ENCODE measurements at places on chromosomes 12 and 14.

DNA sequence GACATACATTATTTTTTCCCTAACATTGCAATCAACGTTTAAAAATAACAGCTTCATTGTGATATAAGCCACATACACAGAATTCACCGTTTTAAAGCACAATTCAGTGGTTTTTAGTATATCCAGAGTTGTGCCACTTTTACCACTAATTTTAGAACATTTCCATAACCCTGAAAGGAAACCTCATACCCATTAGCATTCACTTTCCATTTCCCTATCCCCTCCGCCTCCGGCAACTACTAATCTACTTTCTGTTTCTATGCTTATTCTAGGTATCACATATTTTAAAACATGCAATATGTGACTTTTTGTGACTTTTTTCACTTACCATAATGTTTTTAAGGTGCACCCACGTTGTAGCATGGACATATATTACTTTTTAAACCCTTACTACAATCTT is 55.6 kb upstream of the ISM2 start:
- no peak for DNase-seq

- no peak for DNase-seq
These were observed 10.5 kb upstream of the OR10P1 start for GRCh38 chr12:55626154-55626553.

- no peak for DNase-seq
These were observed 53.4 kb downstream of the PLBD1 start for GRCh38 chr12:14514154-14514842.

GRCh38 chr14:21090940-21091663 is 7.4 kb downstream of the ZNF219 start:
- DNase-seq: no peak

DNA sequence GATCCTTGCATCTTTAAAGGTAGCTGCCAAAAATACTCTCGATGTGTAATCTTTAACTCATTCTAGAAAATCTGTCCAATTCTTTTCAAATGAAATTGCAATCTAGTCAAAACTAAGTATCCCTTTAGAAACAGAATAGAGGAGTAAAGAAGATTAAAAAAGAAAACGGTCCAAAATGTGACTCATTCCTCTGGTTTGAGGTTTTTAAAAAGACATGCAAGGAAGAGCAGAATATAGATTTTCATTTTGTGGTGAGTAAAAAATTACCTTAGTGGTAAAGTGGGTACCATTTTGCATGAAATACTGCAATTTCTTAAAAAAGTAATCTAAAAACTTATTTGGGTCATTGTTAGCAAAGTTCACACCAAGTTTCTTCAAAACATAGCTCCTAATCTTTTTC is 108.4 kb downstream of the BRMS1L start:
- DNase-seq: no peak

DNA sequence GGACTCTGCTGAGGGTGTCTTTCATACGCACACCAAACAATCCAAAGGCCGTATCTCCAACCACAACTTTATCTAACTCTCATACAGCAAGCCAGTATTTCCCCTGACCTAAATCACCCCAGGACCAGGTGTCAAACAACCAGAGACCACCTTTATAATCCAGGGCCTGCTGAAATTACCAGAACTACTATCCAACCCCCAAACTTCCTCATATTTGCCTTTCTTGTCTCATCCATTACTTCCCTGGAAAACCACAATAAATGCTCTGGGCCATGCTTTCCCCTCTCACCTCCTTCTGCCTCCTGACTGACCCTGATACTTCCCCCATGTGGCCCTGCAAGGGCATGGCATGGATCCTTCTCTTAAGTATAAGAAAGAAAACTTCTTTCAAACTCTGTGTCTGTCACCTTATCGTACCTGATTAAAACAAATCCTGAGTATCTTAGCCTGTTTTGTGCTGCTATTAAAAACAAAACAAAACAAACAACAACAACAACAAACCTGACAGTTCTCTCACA is 44.7 kb upstream of the CRACR2A start:
- DNase-seq: no peak

DNA sequence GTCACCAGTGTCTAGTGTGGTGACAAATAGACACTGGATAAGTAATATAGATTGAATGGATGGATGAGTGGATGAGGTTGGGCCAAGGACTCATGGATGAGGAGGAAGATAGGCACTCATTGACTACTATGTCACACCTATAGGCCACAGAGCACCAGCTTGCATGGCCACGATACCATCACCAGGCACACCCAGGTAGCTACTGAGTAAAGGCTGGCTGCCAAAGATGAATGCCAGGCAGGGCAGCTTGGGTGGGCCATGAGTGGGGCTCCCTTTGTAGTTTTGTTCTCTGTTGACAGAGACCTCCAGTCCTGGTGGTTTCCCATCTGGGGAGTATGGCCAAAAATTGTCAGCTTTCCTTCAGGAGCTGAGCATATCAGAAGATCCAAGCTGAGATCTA is 11.2 kb upstream of the KRT83 start:
- no peak for DNase-seq

GRCh38 chr12:114395233-114395632 is 10.7 kb downstream of the TBX5 start:
- no peak for DNase-seq

DNA sequence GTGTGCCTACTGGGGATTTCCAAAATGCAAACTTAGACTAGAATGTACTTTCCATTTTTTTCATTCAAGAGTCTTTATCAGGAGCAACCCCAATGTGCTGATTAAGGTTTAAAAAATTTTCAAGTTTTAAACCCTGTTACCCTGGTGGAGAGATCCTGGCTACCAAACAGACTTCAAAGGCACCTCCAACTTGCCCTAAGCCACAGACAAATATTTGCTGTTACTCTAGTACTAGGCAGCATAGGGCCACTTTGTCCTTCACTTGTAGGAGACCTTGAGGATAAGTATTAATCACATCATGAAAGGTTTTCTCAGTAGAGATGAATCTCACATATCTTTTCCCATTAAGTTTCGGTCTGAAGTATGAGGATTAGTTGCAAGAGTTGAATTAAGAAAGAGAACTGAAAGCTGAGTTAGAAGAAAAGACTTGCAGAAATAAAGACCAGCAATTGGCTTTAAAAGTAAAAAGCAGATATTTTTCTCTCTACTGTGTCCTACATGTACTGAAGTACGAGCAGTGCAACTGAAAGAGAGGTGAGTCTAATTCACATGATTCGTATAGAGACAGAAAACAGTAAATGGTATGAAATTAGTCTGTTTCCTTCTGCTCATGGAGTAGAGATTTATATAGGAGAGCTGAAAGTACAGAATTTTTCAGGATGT is 28.3 kb downstream of the NTN4 start:
- no peak for DNase-seq

- DNase-seq: no peak
These were observed 476.5 kb downstream of the APAF1 start for GRCh38 chr12:99121546-99121945.

- no peak for DNase-seq
These were observed 22.0 kb upstream of the WDR89 start for GRCh38 chr14:63663428-63664341.

GRCh38 chr12:45504316-45505010 is 225.0 kb upstream of the ARID2 start:
- no peak for DNase-seq

- no peak for DNase-seq
These were observed 234.3 kb downstream of the DACT1 start for GRCh38 chr14:58872061-58872460.

- DNase-seq: no peak
These were observed 2.1 kb downstream of the PLXNC1 start for GRCh38 chr12:94150240-94151121.

DNA sequence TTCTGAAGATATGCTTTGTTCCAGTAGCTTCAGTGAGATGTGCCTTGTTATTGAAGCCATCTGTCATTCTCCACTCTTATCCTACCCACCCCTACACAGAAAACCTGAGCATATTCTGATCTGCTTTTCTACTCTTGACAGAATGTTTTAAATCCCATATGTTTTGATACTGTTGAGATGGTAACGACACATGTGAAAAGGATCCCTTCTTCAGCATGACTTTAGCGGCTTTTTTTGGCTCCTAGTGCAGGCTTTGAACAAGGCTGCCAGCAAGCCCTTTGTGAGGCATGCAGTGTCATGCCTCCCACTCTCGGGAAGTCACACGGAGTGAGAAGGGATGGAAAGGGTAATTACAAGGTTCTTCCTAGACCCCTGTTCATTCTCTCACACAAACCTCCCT is 228.8 kb upstream of the RGS6 start:
- DNase-seq: no peak

- DNase-seq: no peak
These were observed 8.1 kb upstream of the GLTP start for GRCh38 chr12:109888179-109889020.

DNA sequence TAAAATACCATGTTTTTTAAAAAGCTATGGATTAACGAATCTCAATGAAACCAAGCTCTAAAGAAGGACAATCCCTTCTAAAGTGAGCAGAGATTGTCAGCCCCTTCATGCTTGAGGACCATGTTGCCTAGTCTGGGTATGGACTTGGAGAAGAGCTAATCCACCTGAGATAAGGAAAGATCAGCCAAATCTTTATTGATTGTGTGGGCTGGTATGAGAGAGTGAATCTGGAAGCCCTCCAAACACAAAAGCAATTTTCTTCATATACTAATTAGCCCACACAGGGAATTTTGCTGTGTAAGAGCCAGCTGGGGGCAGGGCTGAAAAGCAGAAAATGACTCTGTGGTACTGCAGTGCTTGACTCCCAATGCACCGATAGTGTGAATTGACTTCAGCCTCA is 47.4 kb upstream of the DICER1 start:
- DNase-seq: no peak

DNA sequence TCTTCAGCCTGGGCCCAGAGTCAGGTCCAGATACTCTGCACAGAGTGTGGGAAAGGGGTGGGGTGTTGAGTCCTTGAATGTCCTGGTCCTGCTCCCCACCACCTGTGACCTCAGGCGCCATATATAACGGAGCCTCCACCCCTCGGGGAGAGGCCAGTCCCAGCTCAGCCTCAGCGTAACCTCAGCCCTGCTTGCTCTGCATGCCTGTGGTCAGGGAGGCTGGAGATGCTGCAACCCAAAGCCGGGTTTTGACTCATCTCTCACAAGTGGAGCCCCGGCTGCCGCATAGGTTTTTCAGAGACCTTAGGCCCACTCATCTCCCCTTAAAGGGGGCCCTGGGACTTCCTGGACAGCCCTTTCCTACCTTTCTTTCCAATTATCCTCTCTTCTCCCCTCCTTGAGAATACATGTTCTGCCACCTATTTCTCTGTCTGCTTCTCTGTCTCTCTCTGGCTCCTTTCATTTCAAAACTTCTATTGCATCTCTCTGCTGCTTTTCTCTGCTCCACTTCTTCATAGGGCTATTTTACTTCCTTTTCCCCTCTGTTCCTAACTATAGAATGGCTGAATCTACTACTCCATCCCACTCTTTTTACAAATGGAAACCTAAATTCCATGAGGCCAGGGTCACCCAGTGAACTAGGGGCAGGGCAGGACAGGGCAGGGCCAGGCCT is 1.2 kb downstream of the ITGB7 start:
- DNase-seq: no peak

All from occipital lobe (tissue), 3 donors.